ENCODE measurements at places on chromosomes 6 and 20.

- DNase-seq: no peak
Measured at GRCh38 chr6:169533301-169534038, 168.4 kb downstream of the WDR27 start.

- DNase-seq: no peak
Measured at GRCh38 chr6:53540129-53540692, 4.7 kb downstream of the GCLC start.

- peak; percentile 71 for DNase-seq
Measured at GRCh38 chr20:36235892-36236785, at the start of gene AAR2. TSS of gene AAR2 (plus strand) at chr20:36236478. CDS start at chr20:36239869, 3,391 bp downstream.

- no peak for DNase-seq
Measured at GRCh38 chr6:113551168-113551567, 306.0 kb upstream of the MARCKS start.

GRCh38 chr6:127210725-127211124, 55.9 kb upstream of the RNF146 start:
- DNase-seq: no peak

GRCh38 chr6:165804331-165805066, 141.5 kb upstream of the PDE10A start:
- no peak for DNase-seq

DNA sequence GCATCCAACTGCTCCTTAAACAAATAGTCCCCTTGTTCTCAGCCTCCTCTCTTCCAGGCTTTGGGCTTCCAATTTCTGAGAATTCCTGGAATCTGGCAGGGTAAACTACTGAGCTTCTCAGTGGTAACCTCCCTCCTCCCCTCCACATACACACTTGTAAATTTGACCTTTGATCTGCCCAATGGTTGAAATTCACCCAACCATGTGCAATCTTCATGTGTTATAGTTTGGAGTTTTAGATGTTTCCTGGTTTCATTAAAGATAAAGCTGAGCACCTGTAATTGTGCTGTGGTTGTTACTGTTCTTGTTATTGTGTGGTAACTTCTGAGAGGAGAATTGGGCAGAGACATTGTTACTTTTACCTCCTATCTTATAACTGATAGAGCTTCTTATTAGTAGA, 328.4 kb downstream of the TPBG start:
- no peak for DNase-seq

GRCh38 chr6:10401632-10402223, 13.1 kb downstream of the TFAP2A start:
- no peak for DNase-seq

DNA sequence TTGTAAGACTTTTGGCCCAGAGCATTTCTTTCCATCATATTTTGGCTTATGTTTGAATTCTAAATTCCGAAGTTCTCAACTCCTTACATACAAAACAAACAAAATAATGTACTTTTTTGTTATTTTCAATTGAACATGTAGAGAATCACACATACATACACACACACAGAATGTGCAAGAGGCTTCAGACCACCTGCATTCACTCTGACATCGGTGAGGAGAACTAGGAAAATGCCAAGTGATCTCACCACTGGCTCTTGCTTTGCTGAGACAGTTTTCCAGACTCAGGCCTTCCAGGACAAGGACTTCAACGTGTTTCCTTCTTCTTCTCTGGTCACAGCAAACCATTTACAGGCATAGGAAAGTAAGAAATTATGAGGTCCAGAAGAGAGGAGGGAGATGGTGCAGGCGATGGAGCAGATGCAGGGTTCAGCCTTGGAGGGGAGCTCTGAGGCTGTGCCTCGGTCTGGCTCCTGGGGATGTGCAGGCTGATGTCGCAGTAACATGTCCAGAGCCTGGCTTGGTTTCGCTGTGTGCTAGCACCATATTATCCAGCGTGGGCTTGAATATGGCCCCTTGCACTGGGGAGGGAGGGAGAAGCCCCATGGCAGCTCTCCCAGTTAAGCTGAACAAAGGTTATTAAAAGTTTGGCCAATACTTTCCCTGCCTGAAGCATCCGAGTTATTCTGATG, 93.4 kb downstream of the DACT2 start:
- no peak for DNase-seq

- no peak for DNase-seq
Measured at GRCh38 chr6:21024616-21025015, 490.4 kb downstream of the CDKAL1 start.

DNA sequence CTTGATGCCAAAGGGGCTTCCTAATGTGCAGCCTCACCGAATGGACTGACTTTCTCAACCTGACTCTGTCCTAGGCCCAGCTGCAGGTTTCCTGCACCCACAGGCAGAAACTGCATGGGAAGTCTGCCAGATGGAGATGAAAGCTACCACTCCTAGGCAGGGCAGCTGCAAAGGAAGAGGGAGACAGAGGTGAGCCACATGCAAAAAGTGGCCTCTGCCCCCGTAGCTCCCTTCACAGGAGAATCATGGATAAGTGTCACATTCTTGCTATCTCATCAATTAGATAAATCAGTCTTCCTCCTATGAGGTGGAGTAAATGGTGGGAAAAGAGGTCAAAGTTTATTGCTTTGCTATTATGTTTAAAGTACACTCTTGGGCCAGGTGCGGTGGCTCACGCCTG, 191.3 kb downstream of the ALDH8A1 start:
- no peak for DNase-seq

Measured in stimulated activated CD4-positive, alpha-beta T cell treated with anti-CD3 and anti-CD28 coated beads, TNF-alpha, amount 100 ng/mL, for 48 hours (primary cell).